ENCODE measurements at places on chromosomes 2 and 18. TPM values are rescaled to one million over a fixed set of nuclear protein-coding genes. Genes with fewer than 3 reads are reported as not detected.

The G6PC2 gene
- total RNA-seq, result not detected

DNA sequence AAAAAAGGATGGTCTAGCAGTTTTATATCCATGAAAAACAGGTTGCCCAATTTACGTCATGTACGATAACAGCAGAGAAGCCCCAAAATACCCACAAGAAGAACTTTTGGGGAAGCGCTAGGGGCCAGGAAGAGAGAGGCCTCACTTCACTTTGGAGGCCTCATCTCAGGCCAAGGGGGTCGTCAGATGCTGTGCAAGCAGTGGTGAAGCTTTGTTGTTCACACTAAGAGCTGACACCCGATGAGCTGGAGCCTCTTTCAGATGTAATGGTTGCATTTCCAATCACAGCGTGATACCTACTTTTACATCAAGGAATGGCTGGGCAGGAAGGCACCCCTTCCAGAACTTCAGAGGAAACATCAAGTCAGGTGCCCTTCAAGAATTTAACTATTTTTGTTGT, 242.3 kb upstream of the PXDN start:
- no peak for DNase-seq

- peak; percentile 4 for DNase-seq
Observed at GRCh38 chr2:229133155-229133772, 137.8 kb downstream of the PID1 start.

GRCh38 chr2:224924631-224925030, 117.6 kb downstream of the DOCK10 start:
- no peak for DNase-seq

All from epithelial cell of proximal tubule (primary cell).